T-helper 2 cell treated with Interferon-gamma antibody and Interleukin-4, amounts not matched to agents 100 ng/mL and 5 ng/mL, for 36 hours (primary cell): ENCODE measurements at places on chromosomes 3 and 15. TPM values are rescaled to one million over a fixed set of nuclear protein-coding genes. Genes with fewer than 3 reads are reported as not detected.

The IL17RE gene
- 0.36 and 0.70 TPM in 2 replicates for total RNA-seq

The NOX5 gene
- 0.02 TPM in 2 replicates for total RNA-seq

The MINAR1 gene
- 0.89 and 0.95 TPM in 2 replicates for total RNA-seq

The CRTAP gene
- 43.7 and 43.8 TPM in 2 replicates for total RNA-seq

The VPS13C gene
- 70.3 and 73.8 TPM in 2 replicates for total RNA-seq

The SGO1 gene
- total RNA-seq = 29.7 and 30.5 TPM in 2 replicates

The NUP210 gene
- 194 and 198 TPM in 2 replicates for total RNA-seq

The P2RY1 gene
- 1.7 and 2.2 TPM in 2 replicates for total RNA-seq
